Brain (organoid and tissue), 16 donors: ENCODE measurements at places on chromosomes 6 and 20.

- no peak for DNase-seq
Observed at GRCh38 chr20:2364044-2364443, 16.7 kb upstream of the TGM6 start.

GRCh38 chr6:169640351-169640852 is 61.4 kb downstream of the WDR27 start:
- DNase-seq = peak; percentile 33

- no peak for DNase-seq
Observed at GRCh38 chr6:126147291-126147815, 161.0 kb downstream of the TRMT11 start.

DNA sequence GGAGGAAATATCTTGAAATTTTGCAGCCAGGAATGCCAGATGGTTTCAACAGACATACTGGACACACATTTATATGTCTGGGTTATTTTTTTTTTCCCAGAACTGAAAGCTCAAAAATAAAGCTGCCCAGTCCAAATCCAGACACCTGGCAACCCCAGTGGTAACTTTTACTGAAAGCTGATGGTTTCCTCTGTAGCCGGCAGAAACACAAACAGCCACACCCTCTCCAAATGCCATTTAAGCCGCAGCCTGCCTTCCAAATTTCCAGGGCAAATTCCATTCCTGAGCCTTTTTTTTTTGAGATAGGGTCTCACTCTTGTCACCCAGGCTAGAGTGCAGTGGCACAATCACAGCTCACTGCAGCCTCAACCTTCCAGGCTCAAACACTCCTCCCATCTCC is 6.5 kb upstream of the PREX1 start:
- no peak for DNase-seq

GRCh38 chr6:139060332-139060731 is 31.8 kb downstream of the ABRACL start:
- DNase-seq = no peak

DNA sequence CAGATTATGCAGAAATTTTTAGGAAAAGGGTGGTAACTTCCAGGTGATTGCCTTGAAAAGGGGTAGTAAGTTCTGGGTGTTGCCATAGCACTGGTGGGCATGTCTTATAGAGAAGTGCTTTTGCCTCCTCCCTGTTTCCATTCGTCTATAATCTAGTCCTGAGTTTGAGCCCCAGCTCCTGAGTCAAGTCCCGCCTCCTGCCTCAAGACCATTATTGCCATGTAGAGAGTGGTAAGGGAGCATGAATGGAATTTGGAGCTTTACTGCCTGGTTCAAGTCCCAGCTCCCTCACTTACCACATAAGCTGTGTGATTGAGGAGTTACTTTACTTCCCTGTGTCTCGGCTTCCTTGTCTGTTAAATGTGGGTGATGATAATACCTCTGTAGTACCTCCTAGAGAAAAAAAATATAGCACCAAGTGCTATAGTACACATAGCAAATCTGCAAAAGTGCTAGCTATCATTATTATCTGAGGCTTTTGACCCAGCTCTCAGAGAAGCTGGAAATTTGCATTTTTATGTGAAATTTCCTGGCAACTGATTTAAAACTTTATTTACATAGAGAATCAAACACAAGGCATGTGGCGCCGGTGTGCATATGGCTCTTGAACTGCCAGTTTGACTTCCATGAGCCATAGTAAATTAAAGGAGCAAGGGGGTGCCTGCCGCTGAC is 36.0 kb downstream of the TGM6 start:
- DNase-seq = peak; percentile 5
